ENCODE measurements at places on chromosomes 7 and 10.
A peak's percentile ranks its signal among the peaks of the same experiment; 100 is the strongest.

DNA sequence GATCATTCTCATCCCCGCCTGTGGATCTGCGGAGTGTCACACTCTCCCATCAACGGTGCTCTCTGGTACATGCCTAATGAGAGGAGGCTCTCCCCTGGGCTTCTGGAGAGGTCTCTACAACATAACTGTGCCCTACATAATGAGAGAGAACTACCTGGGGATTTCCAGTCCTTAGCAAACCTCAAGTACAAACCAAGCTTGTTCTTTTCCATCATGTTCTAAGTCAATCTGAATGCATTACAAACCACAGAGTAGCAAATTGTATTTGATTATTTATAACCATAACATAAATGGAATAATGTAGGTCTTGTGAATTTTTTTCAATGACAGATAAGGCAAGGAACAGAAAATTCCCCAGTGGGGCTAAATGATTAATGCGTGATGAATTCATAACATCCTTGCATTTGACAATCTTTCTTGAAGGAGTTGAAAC lies 412.4 kb upstream of the NRP1 start:
- DNase-seq, result no peak

DNA sequence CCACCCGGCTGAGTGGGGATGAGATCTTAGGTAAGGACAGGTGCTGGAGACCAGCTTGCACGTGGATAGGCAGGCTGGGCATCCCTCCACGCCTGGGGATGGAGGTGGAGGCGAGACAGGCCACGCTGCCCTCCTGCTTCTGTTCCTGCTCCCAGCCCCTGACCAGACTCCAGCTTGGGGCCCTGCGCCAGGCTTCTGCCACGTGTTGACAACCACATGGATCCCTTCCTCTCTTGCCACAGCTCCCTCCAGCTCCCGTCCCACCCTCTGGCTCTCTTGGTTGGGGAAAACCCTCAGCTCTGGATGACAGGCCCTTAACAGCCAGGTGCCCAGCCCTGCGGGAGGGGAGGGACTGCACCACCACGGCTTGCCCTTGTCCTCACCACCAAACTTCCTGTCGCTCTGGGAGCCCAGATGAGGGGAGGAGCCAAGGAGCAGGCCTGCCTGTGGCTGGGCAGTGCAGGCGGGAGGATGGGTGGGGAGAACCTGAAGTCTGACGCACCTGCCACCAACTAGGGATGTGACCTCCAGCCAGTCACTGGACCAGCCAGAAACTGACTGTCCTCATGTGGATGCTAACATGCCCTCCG lies 36.0 kb downstream of the KCNH2 start:
- peak; percentile 78 for DNase-seq

GRCh38 chr10:89159316-89159715 lies 47.8 kb downstream of the CH25H start:
- no peak for DNase-seq

DNA sequence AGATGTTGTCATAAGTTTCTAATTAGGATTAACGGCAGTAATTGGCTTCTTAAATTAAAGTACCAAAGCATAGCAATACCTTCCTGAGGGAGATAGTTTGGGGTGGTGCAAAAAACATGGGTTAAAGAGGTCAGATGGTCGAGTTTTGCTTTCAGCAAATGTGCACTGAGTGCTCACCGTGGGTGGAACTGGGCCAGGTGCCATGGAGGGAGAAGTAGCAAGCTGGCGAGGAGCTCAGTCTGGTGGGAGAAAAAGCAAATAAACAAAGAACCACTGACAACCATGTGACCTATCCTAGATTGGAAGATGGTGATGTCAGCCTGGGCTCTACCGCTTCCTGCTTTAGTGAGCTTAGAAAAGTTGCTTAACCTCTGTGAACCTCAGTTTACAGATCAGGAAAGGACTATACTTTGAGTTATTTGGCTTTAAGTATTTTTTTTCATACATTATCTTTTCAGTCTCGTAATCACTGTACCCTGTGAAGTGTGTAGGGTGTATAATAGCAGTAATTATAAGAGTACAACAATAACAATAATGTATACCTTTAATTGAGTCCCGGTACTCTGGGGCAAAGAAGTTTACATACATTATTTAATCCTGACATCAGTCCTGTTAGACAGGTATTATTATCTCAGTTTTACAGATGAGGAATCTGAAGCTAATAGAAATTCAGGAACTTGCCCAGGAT lies 69.0 kb upstream of the PDCD4 start:
- DNase-seq, result no peak

GRCh38 chr7:158393926-158394625 lies 193.5 kb downstream of the PTPRN2 start:
- DNase-seq, result peak; percentile 42

DNA sequence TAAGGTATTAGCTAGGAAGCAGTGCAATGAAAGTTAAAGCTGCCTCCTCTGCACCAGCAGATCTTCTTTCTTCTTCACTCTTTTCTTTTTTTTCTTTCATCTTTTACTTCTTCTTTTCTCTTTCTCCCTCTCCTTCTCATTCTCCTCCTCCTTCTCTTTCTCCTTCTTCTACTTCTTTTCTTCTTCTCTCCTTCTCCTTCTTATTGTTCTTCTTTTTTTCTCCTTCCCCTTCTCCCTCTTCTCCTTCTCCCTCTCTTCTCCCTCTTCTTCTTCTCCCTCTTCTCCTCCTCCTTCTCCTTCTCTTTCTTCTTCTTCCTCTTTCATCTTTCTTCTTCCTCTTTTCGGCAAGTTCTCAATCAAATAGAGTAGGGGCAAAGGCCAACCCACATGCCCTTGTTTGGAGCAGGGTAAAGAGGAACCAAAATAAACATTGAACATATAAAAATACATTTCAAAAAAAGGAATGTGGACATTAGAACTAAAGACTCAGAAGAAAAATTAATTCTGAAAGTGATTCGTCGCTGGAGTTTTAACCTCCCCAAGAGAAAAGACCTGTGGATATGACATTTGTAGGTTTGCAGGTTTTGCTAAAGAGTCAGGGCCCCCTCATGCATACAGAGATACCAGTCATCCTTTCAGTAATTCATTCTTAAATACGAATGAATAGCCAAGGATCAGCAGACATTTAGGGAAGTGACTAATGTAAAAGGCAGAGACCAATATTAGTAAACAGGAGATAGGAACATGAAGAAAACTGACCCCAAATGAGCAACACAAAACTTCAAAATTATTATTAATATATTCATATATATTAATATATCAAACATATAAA lies 93.0 kb upstream of the RSU1 start:
- no peak for DNase-seq

DNA sequence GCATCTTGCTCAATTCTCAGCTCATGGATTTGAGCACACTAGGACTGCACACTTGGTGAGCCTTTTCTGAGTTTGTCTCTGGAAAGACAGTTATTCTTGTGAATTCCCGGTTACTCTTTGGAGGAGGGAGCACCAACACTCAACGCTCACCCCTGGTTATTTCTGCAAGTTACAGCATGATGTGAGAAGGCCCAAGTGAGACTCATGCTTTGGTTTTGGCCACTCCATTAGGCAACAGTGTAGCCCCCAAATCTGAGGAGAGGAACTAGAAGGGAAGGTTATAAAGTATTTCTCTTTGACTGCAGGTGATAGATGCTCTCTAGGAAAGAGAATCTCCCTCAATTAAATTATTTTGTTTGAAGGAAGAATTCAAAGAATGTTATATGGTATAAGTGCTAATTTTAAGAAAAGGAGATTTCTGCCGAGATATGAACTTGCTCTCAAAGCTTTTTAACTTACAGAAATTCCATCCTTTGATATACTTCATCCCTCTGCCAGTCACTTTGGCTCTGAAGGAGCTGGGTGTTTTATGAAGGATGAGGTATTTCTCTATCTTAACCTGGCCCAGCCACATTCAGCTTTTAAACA lies 183.4 kb downstream of the WNT2 start:
- no peak for DNase-seq

DNA sequence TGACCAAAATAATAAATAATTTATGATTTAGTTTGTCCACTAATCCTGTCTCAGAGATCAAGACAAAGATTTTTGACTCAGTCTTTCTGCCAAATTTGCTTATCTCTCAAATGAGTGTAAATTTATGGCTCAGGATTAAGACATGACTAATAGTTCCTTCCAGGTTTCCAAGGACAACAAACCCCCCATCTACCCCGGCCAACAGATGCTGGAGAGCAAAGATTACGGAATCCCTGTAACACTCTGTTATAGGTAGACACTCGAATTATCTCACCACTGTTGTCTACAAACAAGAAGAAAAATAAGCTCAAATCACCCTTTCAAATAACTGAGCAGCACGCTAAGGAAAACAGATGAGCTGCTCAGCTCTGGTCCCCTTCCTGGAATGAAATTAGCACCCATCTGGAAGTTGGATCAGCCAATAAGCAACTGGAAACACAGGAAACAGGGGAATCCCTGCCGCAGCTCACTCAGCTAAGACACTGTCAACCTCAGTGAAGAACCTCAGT lies 56.8 kb upstream of the SVIL start:
- DNase-seq, result no peak

DNA sequence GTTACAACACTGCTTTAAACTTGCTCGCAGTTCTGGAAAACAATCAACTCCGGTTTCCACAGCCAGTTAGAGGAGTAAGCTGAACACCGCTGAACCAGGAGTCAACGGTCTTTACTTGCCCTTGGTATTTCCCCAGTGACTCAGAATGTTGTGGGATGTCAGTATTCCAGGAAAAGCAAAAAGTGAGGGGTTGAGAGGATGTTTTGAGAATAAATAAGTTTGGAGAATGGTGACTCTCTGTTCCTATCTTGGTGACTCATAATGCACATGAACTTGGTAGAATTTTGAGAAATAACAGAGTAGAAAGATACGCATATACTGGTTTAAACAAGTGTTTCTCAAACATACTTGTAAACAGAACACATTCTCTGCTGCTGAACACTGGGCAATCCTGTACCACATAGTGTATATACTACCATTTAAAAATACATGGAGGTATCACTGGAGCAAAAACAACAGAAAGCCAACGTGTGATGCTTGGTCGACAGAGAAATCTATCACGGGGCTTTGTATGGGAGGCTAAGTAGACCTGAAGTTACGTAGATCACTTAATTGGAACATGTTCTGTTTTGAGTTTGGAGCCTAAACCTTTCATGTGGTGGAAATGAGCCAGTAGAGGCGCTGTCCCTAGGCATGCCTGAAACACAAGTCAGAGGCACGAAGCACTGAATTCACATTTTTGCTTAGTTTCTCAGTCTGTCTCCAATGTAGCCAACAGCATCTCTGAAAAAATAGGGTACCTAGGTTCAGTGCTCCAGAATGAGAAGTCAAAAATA lies 534.3 kb downstream of the PARD3 start:
- no peak for DNase-seq
